ENCODE measurements at places on chromosomes 11 and 22.

DNA sequence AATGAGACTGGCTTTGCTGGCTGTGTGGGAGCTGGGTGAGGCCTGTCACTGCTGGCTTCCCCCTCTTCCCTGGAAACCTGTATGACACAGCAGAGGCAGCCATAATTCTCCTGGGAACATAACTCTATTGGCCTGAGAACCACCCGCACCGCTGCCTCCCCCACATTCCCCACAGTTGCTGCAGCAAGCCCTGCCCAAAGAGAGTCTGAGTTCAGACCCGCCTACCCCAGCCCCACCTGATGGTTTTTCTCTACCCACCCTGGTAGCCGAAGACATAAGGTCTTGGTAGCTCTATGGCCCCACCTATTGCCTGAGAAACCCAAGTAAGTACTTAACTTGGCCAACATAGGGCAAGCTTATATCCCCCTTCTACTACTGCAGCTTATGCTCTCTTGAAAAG lies 174.8 kb downstream of the C11orf91 start:
- no peak for DNase-seq

- DNase-seq, result no peak
Observed at GRCh38 chr11:27166130-27166529, 125.5 kb downstream of the BBOX1 start.

- no peak for DNase-seq
Observed at GRCh38 chr11:39144351-39145130, 2314.9 kb downstream of the LRRC4C start.

- peak; percentile 82 for DNase-seq
Observed at GRCh38 chr11:72041364-72042063, 38.8 kb downstream of the NUMA1 start.

GRCh38 chr11:44627911-44628729 lies 62.7 kb downstream of the CD82 start:
- peak; percentile 75 for DNase-seq

- no peak for DNase-seq
Observed at GRCh38 chr11:29173660-29174062, 843.2 kb downstream of the KCNA4 start.

DNA sequence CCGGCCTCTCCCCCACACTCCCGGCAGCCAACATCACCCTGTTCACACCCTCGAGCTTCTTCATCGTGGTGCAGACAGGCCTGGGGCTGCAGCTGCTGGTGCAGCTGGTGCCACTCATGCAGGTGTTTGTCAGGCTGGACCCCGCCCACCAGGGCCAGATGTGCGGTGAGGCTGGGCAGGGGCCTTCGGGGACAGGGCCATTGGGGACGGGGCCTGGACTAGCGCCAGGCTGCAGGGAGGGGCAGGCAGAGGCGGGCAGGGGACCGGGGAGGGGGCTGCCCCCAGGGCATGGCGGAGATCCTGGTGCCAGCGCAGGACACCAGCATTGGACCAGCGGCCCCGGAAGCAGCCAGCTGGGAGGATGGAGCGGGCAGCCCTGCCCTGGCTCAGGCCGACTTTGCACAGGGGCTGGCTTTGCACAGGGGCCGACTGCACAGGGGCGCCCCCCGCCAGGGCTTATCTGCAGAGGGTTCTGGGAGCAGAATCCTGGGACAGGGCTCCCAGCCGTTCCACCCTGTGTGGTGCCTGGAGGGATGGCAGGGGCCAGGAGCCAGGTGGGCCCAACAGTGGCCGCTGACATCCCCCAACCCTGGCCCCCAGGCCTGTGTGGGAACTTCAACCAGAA lies 8.6 kb downstream of the MUC5B start:
- peak; percentile 51 for DNase-seq

- DNase-seq, result peak; percentile 48
Observed at GRCh38 chr11:65440831-65441499, 18.4 kb downstream of the NEAT1 start.

DNA sequence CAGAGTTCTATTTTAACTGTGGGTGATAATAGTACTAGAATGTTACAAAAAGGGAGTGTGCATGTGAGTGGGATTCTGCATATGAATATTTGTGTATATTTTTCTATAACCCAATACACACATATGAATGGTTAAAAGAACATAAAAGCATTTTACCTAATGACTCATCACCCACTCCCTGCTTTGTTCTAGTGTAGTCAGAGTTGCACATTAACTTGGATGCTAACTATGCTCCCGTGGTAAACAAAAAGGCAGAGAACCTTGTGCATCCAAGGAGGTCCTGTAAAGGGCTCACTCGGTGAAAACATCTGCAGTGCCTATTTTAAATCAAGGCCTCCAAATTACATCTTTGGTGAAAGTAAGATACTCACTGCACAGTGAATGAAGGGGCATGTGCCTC lies 1289.4 kb downstream of the LRRC4C start:
- DNase-seq, result no peak

- DNase-seq, result no peak
Observed at GRCh38 chr11:64219354-64219684, 6.7 kb downstream of the TRPT1 start.

- no peak for DNase-seq
Observed at GRCh38 chr22:32164075-32164860, 5.2 kb upstream of the C22orf42 start.

GRCh38 chr22:24498824-24499223 lies 3.7 kb downstream of the UPB1 start:
- no peak for DNase-seq

DNA sequence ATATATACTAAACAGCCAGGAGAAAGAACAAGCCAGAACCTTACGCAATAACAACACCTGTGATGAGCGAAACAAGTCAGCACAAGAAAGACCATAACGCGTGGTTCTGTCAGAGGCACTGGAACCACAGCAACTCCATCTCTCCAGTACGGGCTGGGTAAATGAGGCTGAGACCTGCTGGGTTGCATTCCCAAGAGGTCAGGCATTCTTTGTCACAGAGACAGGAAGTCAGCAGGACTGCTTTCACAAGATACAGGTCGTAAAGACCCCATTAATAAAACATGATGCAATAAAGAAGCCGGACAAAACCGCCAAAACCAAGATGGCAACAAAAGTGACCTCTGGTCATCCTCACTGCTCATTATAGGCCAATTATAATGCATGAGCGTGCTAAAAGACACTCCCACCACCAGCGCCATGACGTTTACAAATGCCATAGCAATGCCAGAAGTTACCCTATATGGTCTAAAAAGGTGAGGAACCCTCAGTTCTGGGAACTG lies 21.7 kb downstream of the TPST2 start:
- DNase-seq, result no peak

DNA sequence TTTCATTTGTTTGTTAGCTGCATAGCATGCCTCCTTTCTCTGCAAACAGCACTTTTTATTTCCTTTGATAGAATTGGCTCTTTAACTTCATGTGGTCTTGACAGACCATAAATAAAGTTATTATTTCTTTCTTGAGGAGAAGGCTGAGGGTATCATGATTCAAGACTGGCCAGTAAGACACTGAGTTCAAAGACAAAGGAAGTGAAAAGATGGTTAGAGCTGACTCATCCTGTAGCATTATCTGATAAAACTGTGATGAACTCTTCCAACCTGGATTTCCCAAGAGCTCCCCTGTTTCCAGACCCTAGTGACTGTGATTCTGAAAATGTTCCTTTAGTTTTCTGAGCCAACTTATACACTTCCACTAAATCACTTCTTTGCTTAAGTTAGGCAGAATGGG lies 179.3 kb upstream of the FAT3 start:
- no peak for DNase-seq

GRCh38 chr11:58813693-58814092 lies 30.8 kb downstream of the GLYATL2 start:
- no peak for DNase-seq

DNA sequence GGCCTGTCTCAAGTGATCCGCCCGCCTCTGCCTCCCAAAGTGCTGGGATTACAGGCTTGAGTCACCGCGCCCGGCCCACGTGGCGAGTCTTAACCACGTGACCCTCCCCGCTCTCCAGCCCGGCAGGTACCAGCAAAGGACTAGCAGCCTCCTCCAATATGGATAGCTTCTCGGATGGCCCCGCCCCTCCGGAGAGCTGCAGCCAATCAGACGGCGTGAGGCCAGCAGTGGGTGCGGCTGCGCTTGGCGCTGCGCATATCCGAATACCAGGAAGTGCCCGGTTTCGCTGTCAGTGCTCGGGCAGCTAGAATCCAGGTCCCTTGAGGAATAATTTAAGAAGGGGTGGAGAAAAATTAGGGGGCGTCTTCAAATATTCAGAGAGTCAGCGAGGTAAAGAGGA lies 14.7 kb upstream of the PISD start:
- peak; percentile 98 for DNase-seq

GRCh38 chr11:47912843-47913437 lies 64.8 kb upstream of the NUP160 start:
- no peak for DNase-seq

- DNase-seq, result no peak
Observed at GRCh38 chr11:74895340-74896116, 53.4 kb downstream of the XRRA1 start.

DNA sequence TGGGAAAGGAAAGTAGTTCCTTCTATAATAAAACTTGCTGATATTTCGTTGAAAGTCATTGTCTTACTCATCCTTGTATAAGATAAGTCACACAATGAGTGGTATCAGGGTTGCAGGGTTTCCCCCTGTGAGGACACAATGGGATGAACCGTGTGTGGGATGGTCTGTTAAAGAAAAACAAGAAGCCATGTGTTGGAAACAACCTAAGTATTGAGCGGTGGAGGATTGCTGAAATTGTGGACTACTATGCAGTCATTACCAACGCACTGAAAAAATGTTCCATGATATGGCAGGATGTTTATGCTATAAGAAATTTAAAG lies 28.6 kb downstream of the PTPRJ start:
- DNase-seq, result no peak

DNA sequence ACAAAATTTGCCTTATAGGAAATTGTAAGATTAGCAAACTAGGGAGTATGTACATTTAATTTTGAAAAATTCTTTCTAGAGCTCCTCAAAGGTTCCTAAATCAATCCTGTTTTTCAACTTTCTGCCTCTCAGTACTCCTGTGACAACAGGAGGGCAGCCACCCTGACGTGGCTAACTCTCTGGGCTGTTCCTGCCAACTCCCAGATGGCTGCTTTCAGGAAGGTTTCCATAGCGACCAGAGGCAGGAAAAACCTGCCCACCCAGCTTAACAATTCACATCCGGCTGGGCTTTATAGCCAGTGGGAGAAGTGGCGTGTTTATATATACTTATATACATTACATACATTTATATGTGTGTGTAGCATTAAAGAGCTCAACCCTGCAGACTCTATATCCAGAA lies 26.5 kb downstream of the SGSM3 start:
- DNase-seq, result no peak

GRCh38 chr11:419248-420005 lies 4.6 kb upstream of the SIGIRR start:
- no peak for DNase-seq

DNA sequence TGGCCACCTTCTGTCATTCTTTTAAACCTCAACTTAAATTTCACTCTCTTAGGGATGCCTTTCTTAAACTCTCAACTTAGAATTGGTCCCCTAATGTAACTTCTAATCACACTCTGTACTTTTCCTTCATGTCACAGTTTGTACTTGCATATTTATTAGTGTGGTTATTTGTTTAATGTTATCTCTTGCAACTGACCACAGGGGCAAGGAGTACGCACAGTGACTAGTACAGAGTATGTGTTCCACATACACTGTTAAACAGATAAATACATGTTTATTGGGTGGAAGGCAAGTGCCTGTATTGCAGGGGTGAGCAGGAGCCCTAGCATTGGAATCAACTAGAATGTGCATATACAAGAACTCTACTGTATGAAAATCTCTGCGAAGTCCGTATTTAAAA lies 554.0 kb downstream of the INSC start:
- no peak for DNase-seq

DNA sequence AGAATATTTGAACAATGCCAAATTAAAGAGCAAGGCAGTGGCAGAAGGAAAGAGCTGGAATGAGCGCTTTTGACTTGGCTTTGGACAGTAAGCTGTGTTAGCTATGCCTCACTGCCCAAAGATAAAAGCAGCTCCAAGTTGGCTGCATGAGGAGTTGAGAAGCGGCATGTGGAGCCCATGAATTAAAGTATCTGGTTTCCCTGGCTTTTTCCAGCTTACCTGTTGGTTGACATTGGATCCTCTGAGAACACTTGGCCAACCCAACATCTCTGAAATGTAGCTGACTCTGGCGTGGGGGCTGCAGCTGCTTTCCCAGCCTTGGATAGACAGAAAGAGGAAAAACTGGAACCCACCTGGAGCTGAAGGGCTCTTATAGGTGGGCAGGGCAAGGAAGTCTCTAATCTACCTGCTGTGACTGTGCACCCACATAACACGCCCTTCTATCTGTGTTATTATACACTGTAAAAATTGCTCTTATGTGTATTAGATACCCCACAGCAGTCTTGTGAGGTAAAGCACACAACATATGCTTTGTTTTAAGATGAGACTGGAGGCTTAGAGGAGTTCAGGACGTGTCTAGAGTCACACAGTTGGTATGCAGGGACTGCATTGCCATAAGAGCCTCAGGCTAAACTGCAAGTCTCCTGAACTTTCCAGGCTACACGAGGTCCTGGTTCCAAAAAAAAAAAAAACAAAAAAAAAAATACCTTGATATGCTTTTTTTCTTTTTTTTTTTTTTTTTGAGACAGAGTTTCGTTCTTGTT lies 5.8 kb downstream of the UBASH3B start:
- no peak for DNase-seq

GRCh38 chr22:39907047-39907446 lies 6.2 kb downstream of the GRAP2 start:
- no peak for DNase-seq

- DNase-seq, result no peak
Observed at GRCh38 chr11:30605036-30605605, 19.0 kb upstream of the MPPED2 start.

DNA sequence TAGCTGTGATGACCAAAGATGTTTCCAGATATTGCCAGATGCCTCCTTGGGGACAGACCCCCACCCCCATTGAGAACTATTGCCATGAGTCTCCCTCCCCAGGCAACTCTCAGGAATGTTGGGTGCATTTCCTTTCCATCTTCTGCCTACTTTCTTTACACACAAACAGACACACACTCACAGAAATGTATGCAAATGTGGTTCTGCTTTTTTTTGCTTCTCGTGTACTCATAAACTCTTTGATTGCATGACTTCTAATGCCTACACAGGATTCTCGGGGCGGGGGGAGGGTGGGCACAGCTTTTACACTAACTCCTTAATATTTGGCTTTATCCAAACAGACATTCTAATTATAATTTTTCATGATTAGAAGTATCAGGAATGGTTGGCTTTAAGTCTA lies 53.3 kb upstream of the SUSD2 start:
- no peak for DNase-seq

DNA sequence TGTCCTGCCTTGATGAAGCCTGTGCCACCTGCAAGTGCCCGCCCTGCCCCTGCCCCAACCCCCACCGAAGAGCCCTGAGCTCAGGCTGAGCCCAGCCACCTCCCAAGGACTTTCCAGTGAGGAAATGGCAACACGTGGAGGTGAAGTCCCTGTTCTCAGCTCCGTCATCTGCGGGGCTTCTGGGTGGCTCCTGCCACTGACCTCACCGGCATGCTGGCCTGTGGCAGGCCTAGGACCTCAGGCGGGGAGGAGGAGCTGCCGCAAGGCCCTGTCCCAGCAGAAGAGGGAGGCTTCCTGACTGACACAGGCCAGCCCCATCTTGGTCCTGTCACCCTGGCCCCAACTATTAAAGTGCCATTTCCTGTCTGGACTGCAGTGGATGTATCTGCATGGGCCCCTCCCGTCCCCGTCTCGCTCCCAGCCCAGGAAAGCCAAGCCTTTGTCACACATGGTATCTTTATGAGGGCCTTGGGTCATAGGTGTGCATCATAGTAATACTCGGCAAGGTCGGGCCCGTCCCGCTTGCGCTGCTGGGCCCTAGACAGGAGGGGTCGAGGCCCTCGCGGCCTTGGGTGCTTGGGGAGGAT lies 882 bp downstream of the FREY1 start:
- no peak for DNase-seq

- DNase-seq, result no peak
Observed at GRCh38 chr11:102453302-102453695, 734 bp upstream of the TMEM123 start.
